ENCODE measurements at places on chromosomes 3 and 15. TPM values are rescaled to one million over a fixed set of nuclear protein-coding genes. Genes with fewer than 3 reads are reported as not detected.
A peak's percentile ranks its signal among the peaks of the same experiment; 100 is the strongest.

GRCh38 chr3:160486459-160486869, 36.9 kb upstream of the TRIM59 start:
- H3K36me3 ChIP-seq: no peaks in the 10 kb centered on the region
- no peak overlapping the region for H3K27ac ChIP-seq
- H3K4me1 ChIP-seq: no peaks in the 10 kb centered on the region

DNA sequence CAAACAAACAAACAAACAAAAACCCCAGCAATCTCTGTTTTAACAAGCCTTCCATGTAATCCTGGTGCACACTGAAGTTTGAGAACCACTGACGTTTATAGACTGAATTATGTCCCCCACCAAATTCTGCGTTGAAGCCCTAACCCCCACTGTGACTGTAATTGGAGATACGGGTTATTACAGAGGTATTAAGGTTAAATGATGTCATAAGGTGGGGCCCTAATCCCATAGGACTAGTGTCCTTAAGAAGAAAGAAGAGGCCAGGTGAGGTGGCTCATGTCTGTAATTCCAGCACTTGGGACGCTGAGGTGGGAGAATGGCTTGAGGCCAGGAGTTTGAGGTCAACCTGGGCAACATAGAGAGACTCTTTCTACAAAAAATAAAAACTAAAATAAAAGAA, 42.4 kb upstream of the TM4SF1 start:
- no peak overlapping the region for H3K4me3 ChIP-seq
- no peaks in the 10 kb centered on the region for H3K4me1 ChIP-seq
- DNase-seq: no peak
- H3K27ac ChIP-seq: no peak overlapping the region

DNA sequence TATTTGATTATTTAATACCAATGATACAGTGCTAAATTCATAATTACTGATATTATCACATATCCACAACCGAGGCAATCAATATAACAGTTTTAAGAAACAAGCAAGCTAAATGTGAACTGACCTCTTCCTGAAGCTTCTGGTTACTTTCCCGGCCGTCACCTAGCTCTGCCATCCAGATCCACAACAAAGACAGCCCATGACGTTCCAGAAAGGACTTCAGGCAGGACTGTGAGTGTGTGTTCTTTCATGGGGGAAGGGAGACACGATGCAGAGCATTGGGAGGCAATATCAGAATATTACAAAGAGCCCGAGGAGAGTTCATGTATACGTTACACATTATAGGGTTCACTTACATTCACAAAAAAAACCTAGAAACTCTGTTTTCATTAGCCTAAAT, 77.8 kb downstream of the SETD2 start:
- H3K27me3 ChIP-seq: no peaks in the 10 kb centered on the region
- no peak overlapping the region for H3K27ac ChIP-seq
- H3K36me3 ChIP-seq: peaks cover 76% of the 10 kb centered on the region
- peaks cover 6% of the 10 kb centered on the region for H3K4me1 ChIP-seq
- H3K4me3 ChIP-seq: no peak overlapping the region

DNA sequence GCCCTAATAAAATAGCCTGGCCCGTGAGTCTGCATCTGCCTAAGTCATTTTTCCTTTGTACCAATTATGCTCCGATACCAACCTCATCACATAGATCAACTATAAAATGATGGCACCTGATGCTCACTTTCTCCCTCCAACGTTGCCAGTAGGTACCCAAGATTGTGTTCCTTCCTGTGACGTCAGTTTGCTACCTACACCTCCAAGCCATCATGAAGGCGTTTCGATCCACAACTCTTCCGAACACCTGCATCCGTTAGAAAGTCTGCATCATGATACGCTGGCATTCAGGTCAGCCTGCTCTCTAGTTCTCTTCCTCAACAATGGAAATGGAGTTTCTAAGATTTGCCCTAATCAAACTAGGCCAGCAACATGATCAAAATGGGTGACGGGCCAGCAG, 7.7 kb downstream of the PKM start:
- peaks cover 26% of the 10 kb centered on the region for H3K36me3 ChIP-seq
- H3K4me1 ChIP-seq: peaks cover 64% of the 10 kb centered on the region
- no peak for DNase-seq
- H3K4me3 ChIP-seq: peak overlapping the region; percentile 7
- peak overlapping the region; percentile 35 for H3K27ac ChIP-seq

- no peaks in the 10 kb centered on the region for H3K36me3 ChIP-seq
- no peaks in the 10 kb centered on the region for H3K27me3 ChIP-seq
- no peak overlapping the region for H3K27ac ChIP-seq
- no peak overlapping the region for H3K4me3 ChIP-seq
Measured at GRCh38 chr3:172839679-172840078, 89.2 kb downstream of the ECT2 start.

DNA sequence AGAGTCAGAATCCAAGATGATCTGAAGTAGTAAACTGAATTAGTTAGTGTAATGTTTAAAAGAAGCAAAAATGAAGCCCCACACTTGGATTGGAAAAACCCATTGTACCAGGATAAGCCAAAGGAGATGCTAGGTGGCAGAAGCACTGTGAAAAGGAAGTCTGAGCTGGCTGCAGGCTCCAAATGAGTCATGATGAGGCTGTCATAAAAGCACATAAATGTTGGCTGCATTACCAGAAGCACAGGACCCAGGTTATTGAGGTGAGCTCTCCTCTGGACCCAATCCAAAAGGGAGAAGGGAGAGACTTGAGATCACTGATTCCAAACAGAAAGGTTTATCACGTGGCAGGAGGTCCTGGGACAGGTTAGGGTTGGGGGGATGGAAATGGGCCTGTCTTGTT, 3.2 kb upstream of the ACAN start:
- peaks cover 32% of the 10 kb centered on the region for H3K27me3 ChIP-seq
- peaks cover 2% of the 10 kb centered on the region for H3K4me1 ChIP-seq
- no peaks in the 10 kb centered on the region for H3K36me3 ChIP-seq
- H3K4me3 ChIP-seq: no peak overlapping the region

GRCh38 chr15:77076323-77076915, 5.5 kb upstream of the TSPAN3 start:
- no peaks in the 10 kb centered on the region for H3K36me3 ChIP-seq
- no peak for DNase-seq
- no peaks in the 10 kb centered on the region for H3K27me3 ChIP-seq
- no peaks in the 10 kb centered on the region for H3K4me1 ChIP-seq
- no peak overlapping the region for H3K4me3 ChIP-seq
- H3K27ac ChIP-seq: no peak overlapping the region

GRCh38 chr15:65285291-65286068, 1.2 kb downstream of the PARP16 start:
- H3K4me3 ChIP-seq: peak overlapping the region; percentile 80
- no peak for DNase-seq
- H3K36me3 ChIP-seq: no peaks in the 10 kb centered on the region
- peaks cover 24% of the 10 kb centered on the region for H3K4me1 ChIP-seq

DNA sequence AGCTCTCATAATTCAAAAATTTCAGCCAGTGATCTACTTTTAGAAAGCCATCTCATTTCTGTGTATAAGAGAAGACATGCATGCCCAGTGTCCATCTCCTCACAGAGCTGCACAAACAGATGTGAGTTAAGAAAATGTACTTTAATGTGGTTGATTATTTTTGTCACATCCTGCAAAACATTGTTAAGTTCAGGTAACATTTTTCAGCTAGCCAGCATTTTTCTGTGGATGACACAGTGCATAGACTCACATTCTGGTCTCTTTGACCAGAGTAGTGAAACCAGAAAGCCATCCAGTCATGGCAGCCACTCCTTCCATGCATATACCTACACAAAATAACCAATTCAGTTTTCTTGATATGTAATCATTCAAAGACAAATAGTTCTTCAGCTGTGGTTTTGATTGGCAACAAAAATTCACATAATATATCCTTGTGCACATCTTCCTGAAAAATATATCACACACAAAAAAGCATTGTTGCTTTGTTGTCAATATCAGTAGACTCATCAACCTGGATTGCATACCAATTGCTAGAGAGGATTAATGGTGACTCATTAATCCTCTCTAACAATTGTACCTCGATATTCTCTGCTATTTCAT, 2.1 kb upstream of the PLSCR1 start:
- no peak overlapping the region for H3K27ac ChIP-seq
- H3K27me3 ChIP-seq: peaks cover 2% of the 10 kb centered on the region

GRCh38 chr3:99586701-99587100, 51.7 kb upstream of the COL8A1 start:
- no peak overlapping the region for H3K27ac ChIP-seq
- H3K4me3 ChIP-seq: no peak overlapping the region
- H3K4me1 ChIP-seq: no peaks in the 10 kb centered on the region

DNA sequence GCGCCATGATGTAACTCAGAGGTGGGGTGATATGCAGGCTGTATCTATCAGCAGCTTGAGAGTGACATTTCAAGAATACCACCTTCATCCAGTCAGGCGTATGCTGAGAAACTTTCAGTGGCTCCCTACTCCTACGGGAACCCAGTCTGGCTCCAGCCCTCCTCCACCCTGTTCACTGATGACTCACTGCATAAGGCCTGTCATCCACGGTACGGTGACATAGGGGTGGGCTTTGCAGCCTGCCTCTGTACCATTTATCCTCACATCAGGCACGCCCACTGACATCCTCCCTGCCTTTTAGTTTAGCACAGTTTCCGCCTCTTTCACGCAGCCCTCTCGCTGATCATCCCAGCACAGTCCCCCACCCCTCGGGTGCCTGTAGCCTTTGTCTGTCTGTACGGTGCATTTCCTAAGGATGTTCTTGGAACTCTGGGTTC, 11.7 kb downstream of the PXYLP1 start:
- H3K27me3 ChIP-seq: no peaks in the 10 kb centered on the region
- DNase-seq: peak; percentile 70
- H3K4me1 ChIP-seq: peaks cover 13% of the 10 kb centered on the region
- H3K36me3 ChIP-seq: no peaks in the 10 kb centered on the region

DNA sequence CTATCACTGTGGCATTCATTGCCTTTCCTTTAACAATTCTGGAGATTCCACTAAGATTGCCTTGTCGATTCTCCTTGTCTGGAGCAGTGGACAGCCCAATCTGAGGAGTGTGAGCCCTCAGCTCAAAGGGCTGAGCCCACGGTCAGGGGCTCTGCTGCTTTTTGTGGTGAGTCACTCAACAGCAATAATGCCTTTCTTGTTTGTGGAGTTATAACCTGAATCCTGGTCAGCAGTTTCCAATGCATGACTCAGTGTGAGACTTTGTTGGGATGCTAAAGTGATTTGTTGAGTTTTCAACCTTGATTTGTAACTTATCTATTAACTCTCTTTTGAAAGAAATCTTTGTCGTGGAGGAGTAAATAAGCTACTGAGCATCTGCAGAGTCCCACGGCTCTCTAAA, 183.5 kb downstream of the TJP1 start:
- no peak overlapping the region for H3K27ac ChIP-seq
- no peak overlapping the region for H3K4me3 ChIP-seq
- no peaks in the 10 kb centered on the region for H3K27me3 ChIP-seq
- no peaks in the 10 kb centered on the region for H3K4me1 ChIP-seq

- H3K36me3 ChIP-seq: no peaks in the 10 kb centered on the region
- no peak overlapping the region for H3K27ac ChIP-seq
- no peak for DNase-seq
- no peak overlapping the region for H3K4me3 ChIP-seq
- H3K27me3 ChIP-seq: no peaks in the 10 kb centered on the region
Measured at GRCh38 chr15:39226169-39226937, 354.5 kb upstream of the THBS1 start.

DNA sequence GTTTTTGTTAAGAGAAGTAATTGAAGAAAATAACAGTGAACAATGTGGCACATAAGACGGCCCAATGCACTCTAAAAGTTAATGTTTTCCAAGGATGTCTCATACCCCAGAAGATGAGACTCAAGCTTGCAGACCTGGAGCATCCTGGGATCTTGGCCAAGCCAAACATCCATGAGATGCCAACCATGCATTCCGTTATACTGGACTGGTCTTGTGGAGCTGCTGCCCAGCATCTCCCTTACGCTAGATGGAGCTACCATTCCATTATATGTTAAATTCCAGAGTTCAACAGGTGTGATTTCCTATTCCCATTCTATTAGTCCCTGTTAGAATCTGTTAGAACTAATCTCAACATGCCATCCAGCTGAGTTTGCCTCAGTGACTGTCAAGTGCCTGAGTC, 181.8 kb downstream of the PDCD6IP start:
- no peak overlapping the region for H3K4me3 ChIP-seq
- no peaks in the 10 kb centered on the region for H3K4me1 ChIP-seq
- no peaks in the 10 kb centered on the region for H3K36me3 ChIP-seq
- no peak overlapping the region for H3K27ac ChIP-seq

DNA sequence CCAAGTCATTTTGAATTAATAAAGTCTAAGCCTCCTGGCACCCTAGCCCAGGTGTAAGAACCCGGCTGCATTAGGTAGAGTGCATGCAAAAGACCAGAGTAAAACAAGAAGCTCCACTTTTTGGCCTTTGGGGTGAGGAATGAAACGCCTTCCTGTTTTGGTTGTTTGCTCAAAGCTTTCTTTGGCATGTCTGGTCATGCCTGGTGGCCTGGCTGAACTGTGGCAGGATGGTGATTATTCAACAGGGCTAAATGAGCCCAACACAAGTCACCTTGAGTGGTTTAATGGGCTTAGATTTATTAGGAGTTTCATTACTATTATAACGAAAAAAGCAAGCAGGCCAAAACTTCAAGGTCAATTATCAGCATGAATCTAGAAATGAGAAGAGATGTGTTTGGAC, 40.9 kb upstream of the LDHAL6B start:
- no peaks in the 10 kb centered on the region for H3K36me3 ChIP-seq
- no peaks in the 10 kb centered on the region for H3K27me3 ChIP-seq
- H3K4me3 ChIP-seq: no peak overlapping the region
- H3K27ac ChIP-seq: no peak overlapping the region

GRCh38 chr3:159764490-159765029, 224.1 kb upstream of the IL12A start:
- H3K4me1 ChIP-seq: peaks cover 20% of the 10 kb centered on the region
- peaks cover 30% of the 10 kb centered on the region for H3K27me3 ChIP-seq
- H3K4me3 ChIP-seq: no peak overlapping the region
- H3K27ac ChIP-seq: no peak overlapping the region
- no peak for DNase-seq

DNA sequence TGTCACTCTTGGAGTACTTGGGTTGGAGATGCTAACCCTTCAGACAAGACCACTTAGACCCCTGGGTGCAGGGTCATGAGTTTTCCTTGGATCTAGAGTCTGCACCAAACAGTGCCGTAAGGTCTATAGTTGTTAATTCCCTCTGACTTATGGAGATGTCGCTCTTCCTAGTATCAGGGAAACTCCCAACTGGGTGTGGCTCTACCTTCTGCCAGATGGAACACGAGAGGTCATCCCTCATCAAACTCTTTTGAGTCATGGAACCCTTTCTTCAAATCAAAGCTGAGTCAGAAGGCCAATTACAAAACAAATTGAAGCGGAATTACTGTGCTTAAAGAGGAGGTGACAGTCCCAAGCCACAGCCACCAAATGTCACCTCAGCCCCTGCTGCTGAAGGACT, 514.9 kb upstream of the PROK2 start:
- no peaks in the 10 kb centered on the region for H3K27me3 ChIP-seq
- no peak overlapping the region for H3K4me3 ChIP-seq
- H3K4me1 ChIP-seq: no peaks in the 10 kb centered on the region
- no peak for DNase-seq

DNA sequence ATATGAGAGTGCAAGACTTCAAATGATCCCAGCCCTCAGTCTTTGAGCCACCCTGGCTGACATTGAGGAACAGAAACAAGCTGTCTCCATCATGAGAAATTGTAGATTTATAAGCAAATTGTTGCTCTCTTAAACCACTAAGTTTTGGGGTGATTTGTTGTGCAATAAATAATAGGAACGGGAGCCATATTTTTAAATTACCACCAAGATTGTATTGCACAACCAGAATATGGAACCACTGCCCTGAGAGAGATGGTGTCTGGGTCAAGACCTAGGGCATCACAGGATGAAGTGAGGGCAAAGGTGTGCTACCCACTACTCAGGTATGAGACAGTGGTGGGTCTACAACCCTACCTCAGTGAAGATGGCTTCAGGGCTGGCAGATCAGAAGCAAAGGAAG, 2.3 kb upstream of the CFAP92 start:
- H3K36me3 ChIP-seq: no peaks in the 10 kb centered on the region
- H3K4me3 ChIP-seq: no peak overlapping the region
- no peak overlapping the region for H3K27ac ChIP-seq
- peaks cover 20% of the 10 kb centered on the region for H3K27me3 ChIP-seq

ST3GAL6 gene
- polyA plus RNA-seq: not detected

TM4SF4 gene
- not detected for polyA plus RNA-seq

All from CD4-positive, CD25-positive, alpha-beta regulatory T cell (primary cell).